Stimulated activated CD8-positive, alpha-beta memory T cell treated with anti-CD3 and anti-CD28 coated beads, Interleukin-15, amount 100 ng/mL, for 48 hours (primary cell): ENCODE measurements at places on chromosomes 5 and 9.

- no peak for DNase-seq
Measured at GRCh38 chr5:178176791-178177190, 10.4 kb downstream of the GMCL2 start.

- DNase-seq, result no peak
Measured at GRCh38 chr9:87280421-87280820, 217.2 kb upstream of the DAPK1 start.

GRCh38 chr5:473551-474192 lies 30.7 kb downstream of the EXOC3 start:
- no peak for DNase-seq

- no peak for DNase-seq
Measured at GRCh38 chr9:107488375-107489143, 1.0 kb downstream of the KLF4 start.

GRCh38 chr9:102047549-102047948 lies 309.1 kb upstream of the GRIN3A start:
- no peak for DNase-seq

DNA sequence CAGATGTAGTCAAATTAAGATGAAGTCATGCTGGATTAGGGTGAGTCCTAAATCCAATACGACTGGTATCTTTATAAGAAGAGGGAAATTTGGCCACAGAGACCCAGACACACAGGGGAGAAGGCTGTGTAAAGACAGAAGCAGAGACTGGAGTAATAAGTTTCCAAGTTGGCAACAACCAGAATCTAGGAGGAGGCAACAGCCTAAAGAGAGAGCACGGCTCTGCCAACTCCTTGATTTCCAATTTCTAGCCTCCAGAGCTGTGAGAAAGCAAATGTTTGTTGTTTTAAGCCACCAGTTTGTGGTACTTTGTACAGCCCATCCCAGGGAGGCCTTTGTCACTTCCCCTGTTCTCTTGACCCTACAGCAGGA lies 74.4 kb downstream of the ATG10 start:
- no peak for DNase-seq

GRCh38 chr5:82095536-82095935 lies 123.7 kb downstream of the ATG10 start:
- DNase-seq, result no peak

DNA sequence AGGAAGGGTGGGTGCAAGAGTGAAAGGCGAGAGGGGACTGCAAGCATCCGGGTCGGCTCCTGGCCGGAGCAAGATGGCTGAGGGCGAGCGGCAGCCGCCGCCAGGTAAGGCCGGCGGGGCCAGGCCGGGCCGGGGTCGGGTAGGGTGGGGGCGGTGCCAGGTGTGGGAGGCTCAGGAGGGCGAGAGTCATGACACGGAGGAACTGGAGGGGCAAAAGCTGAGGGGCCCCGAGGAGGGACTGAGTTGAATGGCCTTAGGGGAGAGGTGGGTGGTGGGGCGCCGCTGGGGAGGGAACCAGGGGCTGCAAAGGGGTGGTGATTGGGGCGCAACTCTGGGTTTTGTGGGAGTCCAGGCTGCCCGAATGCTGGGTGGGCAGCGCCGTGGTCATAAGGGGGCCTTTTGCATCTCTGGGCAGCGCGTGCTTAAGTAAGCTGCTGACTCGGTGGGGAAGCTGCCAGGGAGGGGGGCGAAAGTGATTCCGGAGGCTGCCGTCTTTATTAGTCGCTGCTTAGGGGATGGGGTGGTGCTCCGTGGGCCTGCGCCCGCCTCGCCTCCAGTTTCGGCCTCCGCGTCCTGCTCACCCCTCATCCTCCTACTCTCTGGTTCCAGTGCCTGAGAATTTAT lies 425 bp downstream of the PTPA start:
- no peak for DNase-seq

DNA sequence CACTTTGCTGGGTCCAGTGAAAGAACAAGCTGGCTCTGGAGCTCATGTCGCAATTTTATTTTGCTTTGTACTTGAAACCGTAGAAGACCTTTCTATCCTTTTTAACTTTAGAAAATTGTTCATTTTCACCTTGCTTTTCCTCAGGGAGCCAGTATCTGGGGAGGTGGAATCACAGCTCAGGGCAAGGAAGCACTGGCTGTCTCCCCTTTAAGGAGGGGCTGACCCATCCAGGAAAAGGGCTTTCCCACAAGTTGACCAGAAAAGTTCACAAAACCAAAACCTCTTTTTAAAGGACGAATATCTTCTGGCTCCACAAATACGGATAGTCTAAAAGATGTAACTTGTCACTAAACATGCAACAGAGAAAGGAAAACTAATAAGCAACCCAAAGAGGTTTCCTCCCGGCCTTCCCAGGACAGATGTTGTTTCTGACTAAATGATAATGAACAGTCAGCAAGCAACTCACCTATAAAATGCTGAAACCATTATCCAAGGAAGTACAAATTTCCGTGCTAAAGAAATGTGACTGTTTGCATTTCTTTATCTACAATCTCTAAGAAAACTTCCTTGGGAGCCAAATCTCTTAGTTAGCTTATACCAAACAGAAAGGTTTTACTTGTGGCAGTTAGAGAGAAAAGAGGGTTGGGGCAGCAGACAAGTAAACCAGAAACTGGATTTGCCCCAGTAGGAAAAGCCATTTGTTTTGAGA lies 278.2 kb downstream of the PLK2 start:
- DNase-seq, result no peak

- no peak for DNase-seq
Measured at GRCh38 chr5:168073991-168074800, 217.2 kb upstream of the WWC1 start.

DNA sequence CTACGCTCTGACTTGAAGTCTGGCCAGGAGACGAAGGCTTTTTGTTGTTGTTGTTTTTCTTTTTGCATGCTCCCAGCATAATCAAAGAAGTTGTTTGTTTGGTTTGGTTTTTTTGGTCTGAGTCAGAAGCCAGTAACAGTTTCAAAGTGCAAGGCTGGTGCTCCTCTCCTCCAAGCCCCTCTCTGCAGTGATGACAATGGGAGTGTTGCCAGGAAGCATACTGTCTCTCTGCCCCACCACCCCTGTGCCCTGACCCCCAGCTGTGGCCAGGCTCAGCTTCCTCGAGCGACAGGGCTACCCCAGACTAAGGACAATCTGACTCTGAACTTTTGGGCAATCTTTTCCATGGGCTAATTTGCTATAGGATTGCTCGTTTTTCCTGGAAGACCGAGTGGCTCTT lies 173.8 kb upstream of the PITX1 start:
- DNase-seq, result no peak
